Dermis microvascular lymphatic vessel endothelial cell (primary cell): ENCODE measurements at places on chromosomes 3 and 15. TPM values are rescaled to one million over a fixed set of nuclear protein-coding genes. Genes with fewer than 3 reads are reported as not detected.

- no peak for DNase-seq
Observed at GRCh38 chr3:23840521-23840920, 34.8 kb downstream of the UBE2E1 start.

DNA sequence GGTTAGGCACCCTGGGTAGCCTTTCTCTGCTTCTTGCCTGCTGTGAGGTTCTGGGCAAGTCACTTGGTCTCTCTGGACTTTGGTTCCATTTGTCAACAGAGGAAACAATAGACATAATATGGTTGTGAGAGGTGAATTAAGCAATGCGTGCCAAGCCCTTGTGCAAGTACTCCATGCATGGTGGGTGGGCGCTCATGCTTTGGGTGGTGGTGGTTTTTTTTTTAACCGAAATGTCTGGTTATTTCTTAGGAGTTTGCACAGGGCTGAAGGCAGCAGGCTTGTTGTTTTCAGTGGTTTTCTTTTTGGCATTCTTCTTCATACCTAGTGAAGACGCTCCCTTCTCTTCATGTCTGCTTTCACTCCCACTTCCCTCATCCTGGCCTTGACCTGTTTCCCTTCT lies 84.2 kb upstream of the LRTM1 start:
- no peak for DNase-seq

GRCh38 chr3:101819649-101820206 lies 29.6 kb upstream of the NFKBIZ start:
- no peak for DNase-seq

GRCh38 chr3:166993015-166993630 lies 387.0 kb downstream of the ZBBX start:
- DNase-seq: no peak

DNA sequence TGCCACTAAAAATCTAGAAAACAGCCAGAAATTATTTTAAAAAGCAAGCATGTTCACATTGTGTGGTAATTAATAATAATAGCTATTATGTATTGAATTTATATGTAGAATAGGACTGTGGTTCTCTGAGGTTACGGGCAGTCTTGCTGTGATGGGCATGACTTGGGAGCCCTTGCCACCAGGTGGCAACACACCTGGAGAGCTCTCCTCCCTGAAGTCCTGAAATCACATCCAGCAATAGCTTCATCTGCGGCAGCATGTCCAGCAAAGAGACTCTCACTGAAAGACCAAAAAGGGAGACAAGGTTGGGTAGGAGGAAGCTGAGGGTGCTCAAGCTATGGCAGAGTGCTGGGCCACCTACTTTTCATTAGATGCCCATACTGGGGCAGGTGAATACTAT lies 206.8 kb upstream of the IL12A start:
- DNase-seq: no peak

Gene CDCP1
- total RNA-seq: 0.13 and 0.39 TPM in 2 replicates

Gene UCN2
- not detected in 2 replicates for total RNA-seq
